ENCODE measurements at places on chromosomes 16 and 17. TPM values are rescaled to one million over a fixed set of nuclear protein-coding genes. Genes with fewer than 3 reads are reported as not detected.
A peak's percentile ranks its signal among the peaks of the same experiment; 100 is the strongest.

TXNDC17 gene
- total RNA-seq = 151 TPM

RPA1 gene
- 69.6 TPM for total RNA-seq

CMTM1 gene
- total RNA-seq = 3.4 TPM

GRCh38 chr16:66245072-66245471 lies 121.4 kb upstream of the CDH5 start:
- DNase-seq = no peak

DNA sequence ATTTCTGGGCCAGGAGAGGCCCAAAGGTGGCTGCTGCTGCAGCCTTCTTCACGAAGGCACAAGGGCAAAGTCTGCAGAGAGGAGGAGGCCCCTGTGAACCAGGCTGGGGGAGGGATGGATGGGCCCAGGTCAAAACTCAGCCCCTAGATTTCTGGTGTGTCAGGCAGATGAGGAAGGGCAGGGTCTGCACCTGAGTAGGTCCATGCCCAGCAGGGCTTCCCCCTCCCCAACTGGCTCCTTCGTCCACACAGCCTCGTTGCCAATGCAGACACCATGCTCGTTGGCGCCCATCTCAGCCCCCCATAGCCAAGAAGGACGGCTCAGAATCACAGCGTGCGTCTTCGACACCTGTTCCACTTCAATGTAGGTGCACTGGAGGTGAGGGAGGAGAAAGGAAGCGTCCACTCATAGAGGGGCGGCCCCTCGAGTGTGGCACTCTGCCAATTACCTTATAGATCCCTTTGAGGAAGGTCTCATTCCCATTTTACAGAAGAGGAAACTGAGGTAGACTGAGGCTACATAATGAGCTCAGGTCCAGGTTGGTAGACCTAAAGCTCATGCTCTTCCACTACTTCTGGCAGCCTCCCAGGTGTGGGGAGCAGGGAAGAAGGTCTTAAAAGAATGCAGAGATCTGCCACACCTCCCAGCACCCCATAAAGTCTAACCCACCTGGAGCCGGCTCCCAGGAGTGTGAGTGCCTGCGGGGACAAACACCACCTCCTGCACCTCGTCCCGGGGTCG lies 902 bp downstream of the SCRN2 start:
- peak; percentile 36 for DNase-seq

DNA sequence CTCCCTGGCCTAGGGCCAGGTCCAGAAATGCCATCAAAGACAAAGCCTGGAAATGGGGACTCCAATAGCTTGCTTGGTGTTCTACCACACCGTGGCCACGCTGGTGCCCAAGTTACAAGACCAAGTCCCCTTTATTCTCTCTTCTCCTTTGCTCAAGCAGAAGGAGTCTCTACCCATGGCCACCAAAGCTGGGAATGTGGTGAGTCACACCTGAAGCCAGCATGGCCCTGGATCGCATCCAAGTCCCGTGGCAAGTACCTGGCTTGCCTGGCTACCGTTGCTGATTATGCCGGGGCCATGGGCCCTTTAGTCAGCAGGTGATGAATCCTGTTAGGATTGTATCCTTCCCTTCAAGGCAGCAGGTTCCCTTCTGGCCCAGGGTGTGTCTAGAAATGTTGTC lies 260.0 kb downstream of the HAPSTR1 start:
- DNase-seq = peak; percentile 41

GGT6 gene
- total RNA-seq = 232 TPM

All from left colon (tissue), 2 donors.